ENCODE measurements at places on chromosomes 7 and 10.

- no peak for DNase-seq
Observed at GRCh38 chr7:107327986-107328569, 141.8 kb upstream of the GPR22 start.

DNA sequence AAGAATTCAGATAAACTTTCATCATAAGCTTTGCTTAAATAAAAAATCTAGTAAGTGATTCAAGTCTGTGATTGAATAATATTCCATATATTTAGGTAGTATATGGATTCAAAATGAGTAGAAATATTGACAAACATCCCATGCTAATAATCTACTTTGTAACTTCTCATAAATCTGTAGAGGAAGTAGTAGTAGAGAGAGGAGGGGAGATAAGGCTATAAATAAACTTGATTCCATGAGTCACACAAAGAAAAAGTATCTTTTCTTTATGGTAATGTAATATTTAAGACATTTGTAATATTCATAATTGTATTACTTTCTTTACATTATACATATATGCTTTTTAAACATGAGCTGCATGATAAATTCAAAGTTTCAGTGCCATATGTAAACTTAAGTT lies 25.6 kb upstream of the CD36 start:
- DNase-seq, result no peak

- DNase-seq, result no peak
Observed at GRCh38 chr7:51786284-51786683, 469.7 kb upstream of the COBL start.

GRCh38 chr7:77897004-77897547 lies 98.5 kb downstream of the PHTF2 start:
- DNase-seq, result no peak

DNA sequence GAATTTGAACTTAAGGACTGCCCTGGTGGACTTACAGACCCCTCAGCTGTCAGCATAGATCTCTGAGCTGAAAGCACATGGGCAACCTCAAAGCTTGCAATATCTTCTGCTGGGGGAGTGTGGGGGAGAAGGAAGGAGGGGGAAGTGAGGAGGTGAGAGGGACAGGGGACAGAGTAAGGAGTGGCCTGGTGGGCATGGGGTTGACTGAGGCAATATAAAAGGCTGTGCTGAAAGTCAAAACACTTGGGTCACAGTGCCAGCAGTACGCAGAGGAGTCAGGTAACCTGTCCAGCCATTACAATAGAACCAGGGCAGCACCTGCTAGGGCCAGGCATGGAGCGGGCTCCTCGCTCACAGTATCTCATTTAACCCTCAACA lies 43.2 kb downstream of the PPP1R3C start:
- DNase-seq, result no peak

DNA sequence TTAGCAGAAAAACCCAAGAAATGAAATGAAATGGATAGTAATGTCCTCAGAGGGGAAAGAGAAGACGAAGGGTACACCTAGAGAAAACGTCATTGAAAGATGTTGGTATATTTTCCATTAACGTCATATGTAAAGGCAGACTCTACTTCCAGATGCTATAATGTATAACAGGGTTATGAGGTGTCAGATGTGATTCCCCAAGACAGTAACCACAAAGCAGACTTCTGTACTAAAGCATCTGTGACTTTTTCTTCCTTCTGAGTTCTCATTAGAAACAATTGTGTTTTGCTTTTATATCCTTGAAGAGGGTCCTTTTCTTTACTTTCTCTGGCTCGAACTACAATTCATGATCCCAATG lies 37.4 kb downstream of the LRRC72 start:
- no peak for DNase-seq

DNA sequence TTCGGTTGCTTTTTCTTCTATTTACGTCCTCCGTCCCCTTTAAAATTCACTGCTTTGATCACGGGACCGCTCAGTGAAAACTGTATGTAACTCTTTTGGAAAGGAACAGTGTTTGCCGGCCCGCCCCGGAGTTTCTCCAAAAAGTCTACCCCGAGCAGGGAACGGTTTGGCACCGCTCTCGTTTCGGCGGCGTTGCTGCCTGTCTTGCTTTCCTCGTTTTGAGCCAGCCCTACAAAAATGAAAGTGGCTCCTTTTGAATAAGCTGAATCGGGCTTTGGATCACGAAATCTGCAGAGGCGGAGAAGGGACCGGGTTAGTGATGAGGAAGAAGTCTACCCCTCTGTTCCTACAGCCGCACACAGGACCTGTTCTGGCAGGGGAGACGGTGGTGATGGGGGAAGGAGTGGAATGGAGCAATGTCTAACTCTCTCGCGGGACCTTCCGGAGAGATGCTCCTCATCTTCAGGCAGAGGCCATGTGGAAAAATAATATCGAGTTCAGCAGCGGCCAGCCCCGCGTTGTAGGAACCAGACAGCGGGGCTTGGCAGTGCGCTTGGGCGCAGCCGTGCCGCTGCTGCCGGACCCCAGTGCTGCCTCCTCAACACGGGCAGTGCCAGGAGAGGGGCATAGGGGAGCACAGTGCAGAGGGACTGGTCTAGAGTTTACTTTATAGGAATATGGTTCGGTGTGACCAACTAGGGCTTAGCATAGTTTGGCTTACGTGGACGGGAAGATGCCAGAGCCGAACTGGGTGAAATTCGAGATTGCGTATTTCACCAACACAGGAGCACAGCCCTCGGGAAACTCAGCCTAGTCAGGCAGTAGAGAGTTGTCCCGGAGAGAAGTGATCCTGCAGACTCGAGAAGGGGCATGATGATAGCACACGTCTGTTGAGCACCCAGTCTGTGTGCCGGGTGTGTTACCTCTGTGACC lies 1.4 kb downstream of the HTRA1 start:
- no peak for DNase-seq
